ENCODE measurements at places on chromosomes 3 and 15.

- DNase-seq, result no peak
These were observed 37.9 kb downstream of the IL20RB start for GRCh38 chr3:136995652-136996051.

DNA sequence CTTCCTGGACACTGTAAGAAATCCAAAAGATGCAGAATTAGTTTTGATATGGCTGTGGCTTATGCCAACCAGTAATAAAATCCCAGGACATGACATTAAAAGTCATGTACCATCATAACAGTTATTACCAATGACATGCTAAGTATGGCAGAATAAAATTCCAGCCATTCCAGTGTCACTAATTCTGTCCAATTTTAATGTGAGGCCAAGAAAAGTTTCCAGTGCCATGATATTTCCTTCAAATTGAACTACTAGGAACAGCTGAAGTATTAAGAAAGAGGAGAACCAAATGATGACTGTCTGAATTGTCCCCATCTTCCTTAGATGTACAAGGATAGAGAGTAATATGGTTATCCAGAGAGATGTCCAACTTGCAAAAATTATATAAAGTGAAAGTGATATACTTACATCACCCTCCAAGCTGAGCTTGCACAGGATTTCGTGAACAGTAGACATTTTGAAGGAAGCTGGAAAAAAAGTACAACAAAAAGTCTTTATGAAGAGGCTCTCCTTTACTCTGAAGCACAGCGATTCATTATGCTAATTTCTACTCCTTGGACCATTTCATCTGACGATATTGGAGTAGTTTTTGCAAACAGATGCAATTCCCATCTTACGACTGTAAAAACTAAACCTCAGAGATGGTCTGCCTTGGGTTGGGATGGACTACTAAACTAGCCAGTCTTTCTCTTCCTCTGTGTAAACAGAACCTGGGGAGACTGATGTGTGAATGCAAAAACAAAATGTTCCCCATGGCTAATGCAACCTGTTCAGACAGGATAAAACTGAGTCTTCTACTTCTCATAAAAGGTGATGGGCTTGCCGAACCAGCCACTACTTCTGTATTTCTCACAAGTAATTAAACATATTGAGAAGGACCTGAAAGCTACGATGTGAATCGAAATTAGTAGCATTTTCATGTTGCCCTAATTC, 11.9 kb downstream of the ANXA2 start:
- no peak for DNase-seq

DNA sequence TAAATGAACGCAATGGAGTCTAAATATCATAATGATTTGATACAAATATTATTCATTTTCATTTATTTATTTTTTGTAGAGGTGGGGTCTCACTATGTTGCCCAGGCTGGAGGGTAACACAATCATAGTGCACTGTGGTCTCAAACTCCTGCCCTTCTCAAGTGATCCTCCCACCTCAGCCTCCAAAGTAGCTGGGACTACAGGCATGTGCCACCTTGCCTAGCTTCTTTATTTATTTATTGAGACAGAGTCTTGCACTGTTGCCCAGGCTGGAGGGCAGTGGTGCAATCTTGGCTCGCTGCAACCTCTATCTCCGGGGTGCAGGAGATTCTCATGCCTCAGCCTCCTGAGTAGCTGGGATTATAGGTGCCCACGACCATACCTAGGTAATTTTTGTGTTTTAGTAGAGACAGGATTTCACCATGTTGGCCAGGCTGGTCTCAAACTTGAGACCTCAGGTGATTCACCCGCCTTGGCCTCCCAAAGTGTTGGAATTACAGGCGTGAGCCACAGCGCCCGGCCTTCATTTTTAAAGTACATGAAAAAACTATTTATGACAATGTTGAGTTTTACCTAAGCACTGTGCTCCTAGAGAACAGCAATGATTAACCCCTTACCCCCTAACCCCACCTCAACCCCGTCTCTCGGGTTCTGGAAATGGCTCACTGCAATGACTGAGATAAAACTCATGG, 4.0 kb upstream of the AEN start:
- DNase-seq, result no peak

DNA sequence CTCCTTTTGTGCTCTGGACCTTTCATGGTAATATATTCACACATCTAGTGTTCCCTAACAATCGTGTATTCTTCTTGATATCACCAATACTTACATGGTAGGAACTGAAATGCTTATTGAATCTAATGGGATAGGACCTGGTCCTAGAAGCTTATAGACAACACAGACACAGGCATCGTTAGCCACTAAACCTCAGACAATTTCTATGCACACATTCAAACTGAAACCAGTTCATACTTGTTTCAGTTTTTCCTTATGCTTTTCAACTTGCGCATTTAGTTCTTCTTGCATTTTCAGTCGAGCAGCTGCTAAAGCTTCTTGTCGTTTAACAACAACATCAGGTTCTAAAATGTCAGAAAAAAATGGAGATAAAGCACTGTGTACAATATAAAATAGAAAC, 2.3 kb downstream of the SELENOS start:
- no peak for DNase-seq

- no peak for DNase-seq
These were observed 4.8 kb upstream of the CCDC174 start for GRCh38 chr3:14646589-14647413.
